ENCODE measurements at places on chromosomes 7 and 10. TPM values are rescaled to one million over a fixed set of nuclear protein-coding genes. Genes with fewer than 3 reads are reported as not detected.

DNA sequence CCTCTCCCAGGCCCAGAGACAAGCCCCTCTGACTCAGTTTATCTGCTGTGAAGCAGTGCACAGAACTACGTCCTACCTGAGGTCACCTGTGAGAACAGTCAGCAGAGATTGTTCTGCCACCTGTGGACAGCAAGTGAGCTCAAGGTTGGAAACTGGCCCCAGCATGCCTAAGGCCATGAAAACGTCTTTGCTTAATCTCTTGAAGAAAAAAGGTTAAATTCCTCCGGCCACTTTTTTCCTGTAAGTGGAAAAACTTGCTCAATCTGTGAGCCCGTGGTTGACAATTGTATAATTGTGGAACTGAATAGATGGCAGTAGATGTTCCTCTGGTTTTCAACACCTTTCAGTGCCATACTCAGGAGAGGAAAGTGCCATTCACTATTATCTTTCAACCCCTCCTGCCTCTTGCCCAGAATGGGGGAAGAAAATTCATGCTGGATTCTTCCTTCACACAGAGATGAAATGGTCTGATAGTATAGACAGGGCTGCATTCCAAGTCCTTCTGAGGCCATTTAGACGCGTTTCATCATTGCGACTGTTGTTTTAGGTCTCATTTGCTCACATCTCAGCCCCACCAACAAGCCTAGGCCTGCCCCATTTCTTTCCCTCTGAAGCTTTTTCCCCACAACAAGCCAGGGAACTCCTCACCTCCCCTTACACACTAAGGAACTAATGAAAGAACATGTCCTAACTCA, 292.9 kb downstream of the FZD1 start:
- no peak for DNase-seq

TBX20 gene
- total RNA-seq = not detected

GRCh38 chr10:112679392-112679791, 232.4 kb downstream of the VTI1A start:
- DNase-seq = no peak

DNA sequence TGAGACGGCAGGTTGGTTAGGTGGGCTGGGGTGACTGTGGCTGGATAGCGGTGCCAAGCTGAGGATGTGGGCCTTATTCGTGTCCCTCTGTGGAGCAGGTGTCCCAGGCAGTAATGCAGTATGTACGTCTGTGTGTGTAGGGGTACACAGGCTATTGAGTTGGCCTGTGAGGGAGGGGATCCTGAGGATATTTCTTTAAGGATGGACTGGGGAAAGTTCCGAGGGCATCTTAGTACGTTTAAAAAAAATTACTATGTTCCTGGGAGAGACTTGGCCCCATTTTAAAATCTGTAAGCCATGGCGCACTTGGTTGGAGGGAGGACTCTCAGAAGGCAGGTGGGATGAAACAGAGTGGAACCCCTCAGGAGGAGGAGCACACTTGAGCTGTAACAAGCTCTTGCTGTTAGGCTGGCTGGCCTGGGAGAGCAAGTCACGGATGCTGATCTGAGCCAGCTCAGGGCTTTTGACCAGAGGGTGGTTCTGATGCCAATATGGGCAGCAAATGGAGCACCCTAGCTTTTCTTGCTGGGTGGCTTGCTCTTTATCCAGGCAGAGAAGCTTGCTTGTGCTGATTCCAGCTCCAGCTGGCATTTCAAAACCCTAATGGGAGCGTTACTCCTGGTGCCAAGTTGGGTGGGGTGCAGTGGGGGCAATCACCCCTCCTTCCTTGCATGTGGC, 765 bp downstream of the WBP1L start:
- no peak for DNase-seq

Measured in dorsolateral prefrontal cortex (tissue), 122 donors.